CD8-positive, alpha-beta memory T cell (primary cell): ENCODE measurements at places on chromosomes 6 and 20.

GRCh38 chr6:64293298-64293697 lies 657.7 kb downstream of the PHF3 start:
- no peak for DNase-seq

GRCh38 chr6:88587150-88587520 lies 376.3 kb downstream of the RNGTT start:
- DNase-seq, result no peak

GRCh38 chr20:8756410-8756809 lies 312.5 kb upstream of the PLCB4 start:
- DNase-seq, result no peak

DNA sequence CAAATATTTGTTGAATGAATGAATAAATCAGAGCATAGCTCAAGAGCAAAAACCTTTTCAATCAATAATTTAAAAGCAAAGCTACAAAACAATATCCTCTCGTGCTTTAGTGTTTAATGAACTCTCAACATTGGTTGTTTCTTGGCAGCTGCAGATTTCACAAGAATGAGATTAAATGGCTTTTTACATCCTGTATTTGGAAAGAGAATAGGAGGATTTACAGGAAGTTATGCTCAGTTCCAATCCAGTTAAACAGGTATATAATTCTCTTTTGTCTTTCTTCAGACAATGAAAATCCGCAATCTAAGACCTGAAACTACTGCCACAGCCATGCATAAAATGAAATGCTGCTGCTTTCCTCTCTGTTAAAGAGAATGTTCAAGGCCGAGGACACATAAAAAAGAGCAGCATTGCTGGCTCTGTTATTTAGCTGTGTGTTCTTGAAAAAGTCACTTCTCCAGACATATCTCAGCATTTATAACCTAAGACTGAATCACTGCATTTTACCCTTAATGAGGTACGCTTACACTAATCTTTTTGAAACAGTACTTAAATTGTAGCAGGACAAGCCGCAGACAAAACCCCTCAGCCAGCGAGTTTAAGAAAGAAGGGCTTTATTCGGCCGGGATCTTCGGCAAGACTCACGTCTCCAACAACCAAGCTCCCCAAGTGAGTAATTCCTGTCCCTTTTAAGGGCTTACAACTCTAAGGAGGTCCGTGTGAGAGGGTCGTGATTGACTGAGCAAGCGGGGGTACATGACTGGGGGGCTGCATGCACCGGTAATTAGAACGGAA lies 3.6 kb downstream of the C6orf52 start:
- DNase-seq, result no peak

- peak; percentile 32 for DNase-seq
Observed at GRCh38 chr6:127514773-127515227, 4.3 kb downstream of the MTCL3 start.

GRCh38 chr6:49409951-49410542 lies 53.0 kb downstream of the MMUT start:
- peak; percentile 4 for DNase-seq

GRCh38 chr6:6505111-6505510 lies 83.4 kb upstream of the LY86 start:
- no peak for DNase-seq

- peak; percentile 29 for DNase-seq
Observed at GRCh38 chr6:90079560-90080490, 185.6 kb downstream of the GJA10 start.

DNA sequence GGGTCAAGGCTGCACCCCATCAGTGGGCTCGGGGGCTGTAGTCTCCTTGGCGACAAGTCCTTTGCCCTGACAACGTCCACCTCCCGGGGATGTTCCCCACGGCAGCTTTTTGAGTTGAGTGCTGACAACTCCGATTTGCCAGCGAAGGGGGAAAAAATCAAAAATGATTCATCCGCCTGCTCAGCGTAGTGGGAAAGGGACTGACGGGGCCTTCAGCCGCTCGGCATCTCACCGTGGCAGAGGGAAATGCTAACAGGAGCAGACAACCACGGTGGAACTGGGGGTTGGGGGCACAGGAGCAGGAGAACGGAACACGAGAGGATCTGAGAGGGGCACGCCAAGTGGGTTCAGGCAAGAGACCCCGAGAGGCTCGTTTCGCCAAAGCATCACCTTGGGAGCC lies 173.7 kb downstream of the TFAP2C start:
- no peak for DNase-seq

- peak; percentile 90 for DNase-seq
Observed at GRCh38 chr20:63635431-63636141, 8.7 kb upstream of the GMEB2 start.

DNA sequence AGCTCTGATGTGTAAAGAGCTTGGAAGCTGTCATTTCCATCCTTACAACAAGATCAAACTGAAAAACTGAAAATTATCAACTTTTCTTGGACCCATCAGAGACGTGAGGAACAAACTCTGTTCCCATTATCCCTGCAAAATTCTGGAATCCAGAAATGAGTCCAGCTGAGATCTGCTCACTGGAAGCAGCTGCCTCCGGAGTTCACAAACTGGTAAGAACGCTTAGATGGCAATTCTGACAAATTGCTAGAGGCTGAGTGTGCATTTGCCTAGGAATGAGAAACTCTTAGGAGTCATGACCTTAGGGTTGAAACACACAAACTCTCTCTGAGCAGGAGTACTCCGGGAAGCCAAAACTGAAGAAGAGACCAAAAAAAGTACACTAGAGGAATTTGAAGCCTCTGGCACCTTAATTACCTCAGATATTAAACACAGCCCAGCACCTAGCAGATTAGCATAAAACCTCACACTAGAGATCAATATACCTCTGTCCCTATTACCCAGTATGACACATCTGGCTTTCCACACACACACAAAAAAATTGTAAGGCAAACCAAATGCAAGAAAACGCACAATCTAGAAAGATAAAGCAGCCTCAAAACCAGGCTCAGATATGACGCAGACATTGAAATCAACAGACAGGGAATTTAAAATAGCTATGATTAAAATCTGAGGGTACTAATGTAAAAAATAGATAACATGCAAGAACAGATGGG lies 233.5 kb upstream of the SGK1 start:
- DNase-seq, result no peak

GRCh38 chr6:52144196-52145076 lies 41.7 kb upstream of the IL17A start:
- no peak for DNase-seq

DNA sequence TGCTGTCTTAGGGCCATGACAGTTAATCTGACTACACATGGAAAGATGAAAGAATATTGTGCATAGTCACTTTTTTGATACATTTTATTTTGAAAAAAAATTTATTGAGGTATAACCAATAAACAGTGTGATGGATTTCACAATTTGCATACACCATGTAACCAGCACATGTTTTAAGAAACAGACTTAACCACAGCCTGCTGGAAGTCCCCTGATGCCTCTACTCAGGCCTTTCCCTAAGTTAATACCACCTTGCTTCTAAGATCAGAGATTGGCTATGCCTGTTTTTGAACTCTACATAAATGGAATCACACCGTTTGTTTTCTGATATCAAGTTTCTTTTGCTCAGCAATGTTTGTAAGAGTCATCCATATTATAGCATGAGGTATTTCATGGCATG lies 136.3 kb downstream of the CFAP61 start:
- DNase-seq, result no peak

DNA sequence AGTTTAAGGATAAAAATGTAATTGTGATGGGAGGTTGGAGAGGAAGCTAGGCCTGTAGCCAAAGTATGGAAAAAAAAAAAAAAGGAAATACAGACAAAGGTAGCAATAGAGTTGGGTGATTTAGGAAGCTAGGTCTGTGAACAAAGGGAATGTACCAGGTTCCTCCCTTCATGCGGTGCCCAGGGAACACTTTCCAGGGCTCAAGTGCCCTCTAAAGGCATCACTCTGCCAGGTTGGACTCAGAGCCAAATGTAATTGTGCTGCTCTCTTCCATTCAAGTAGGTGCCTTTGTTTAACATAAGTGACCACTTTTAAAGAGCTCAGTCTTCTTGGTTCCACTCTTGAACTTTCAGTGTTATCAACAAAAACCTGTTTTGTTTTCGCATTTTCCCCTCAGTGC lies 159.7 kb upstream of the AHI1 start:
- no peak for DNase-seq

GRCh38 chr6:121319112-121319553 lies 15.1 kb downstream of the TBC1D32 start:
- no peak for DNase-seq

- no peak for DNase-seq
Observed at GRCh38 chr6:145761584-145761983, 26.3 kb upstream of the EPM2A start.

GRCh38 chr6:101706576-101706975 lies 313.1 kb downstream of the GRIK2 start:
- no peak for DNase-seq

- no peak for DNase-seq
Observed at GRCh38 chr6:110951008-110951407, 7.5 kb upstream of the GTF3C6 start.

GRCh38 chr6:163971841-163972838 lies 557.6 kb downstream of the QKI start:
- no peak for DNase-seq

- DNase-seq, result no peak
Observed at GRCh38 chr20:24169256-24169655, 180.7 kb upstream of the GGTLC1 start.

- no peak for DNase-seq
Observed at GRCh38 chr20:20084296-20084752, 32.0 kb downstream of the CFAP61 start.

DNA sequence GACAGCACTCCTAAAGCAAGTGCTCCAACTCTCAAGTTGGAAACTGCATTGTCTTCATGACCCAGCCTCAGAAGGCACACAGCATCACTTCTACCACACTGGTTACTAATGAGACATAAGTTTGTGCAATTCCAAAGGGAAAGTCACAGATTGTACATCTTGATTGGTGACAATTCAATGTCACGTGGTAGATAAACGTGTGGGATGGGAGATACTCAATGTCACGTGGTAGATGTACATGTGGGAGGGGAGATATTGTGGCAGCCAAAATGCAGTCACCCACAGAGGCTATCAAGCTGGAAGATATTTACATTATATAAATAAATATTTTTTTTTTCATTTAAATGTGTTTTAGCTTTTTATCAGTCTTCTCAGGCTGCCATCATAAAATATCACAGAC lies 393.3 kb downstream of the KIF16B start:
- DNase-seq, result no peak

GRCh38 chr6:37514321-37514771 lies 14.7 kb upstream of the CCDC167 start:
- no peak for DNase-seq

GRCh38 chr20:43666376-43667328 lies at the start of gene MYBL2:
MYBL2 (plus strand) TSS chr20:43667114; CDS start chr20:43667284, 170 bp downstream.
- DNase-seq, result peak; percentile 55

DNA sequence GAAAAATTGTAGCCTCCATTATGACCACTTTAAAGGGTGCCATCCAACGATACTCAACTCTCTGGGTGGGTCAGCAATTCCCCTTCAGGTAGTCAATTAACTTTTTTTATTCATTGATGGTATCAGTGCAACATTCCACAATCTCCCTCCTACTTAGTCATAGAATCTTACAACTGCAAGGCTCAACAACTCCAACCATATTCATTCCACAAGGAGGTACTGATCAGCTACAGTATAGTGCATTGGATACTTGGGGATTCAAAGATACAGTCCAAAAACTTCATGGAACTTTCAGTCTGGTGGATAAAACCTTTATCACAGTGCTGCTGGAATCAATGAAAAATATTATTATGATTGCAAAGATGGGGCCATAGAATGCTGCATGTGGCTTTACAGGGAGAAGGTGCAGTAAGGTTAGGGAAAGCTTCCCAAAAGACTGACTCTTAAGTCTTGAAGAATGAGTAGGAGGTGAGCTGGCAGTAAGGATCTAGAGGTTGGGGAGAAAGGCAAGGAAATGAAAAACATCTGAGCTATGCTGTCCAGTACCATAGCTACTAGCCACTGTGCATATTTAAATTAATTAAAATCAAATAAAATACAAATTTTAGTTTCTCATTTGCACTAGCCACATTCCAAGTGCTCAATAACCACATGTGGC lies 314.7 kb upstream of the PRDM1 start:
- DNase-seq, result no peak

GRCh38 chr20:33704197-33704924 lies 15.7 kb downstream of the PXMP4 start:
- DNase-seq, result no peak

DNA sequence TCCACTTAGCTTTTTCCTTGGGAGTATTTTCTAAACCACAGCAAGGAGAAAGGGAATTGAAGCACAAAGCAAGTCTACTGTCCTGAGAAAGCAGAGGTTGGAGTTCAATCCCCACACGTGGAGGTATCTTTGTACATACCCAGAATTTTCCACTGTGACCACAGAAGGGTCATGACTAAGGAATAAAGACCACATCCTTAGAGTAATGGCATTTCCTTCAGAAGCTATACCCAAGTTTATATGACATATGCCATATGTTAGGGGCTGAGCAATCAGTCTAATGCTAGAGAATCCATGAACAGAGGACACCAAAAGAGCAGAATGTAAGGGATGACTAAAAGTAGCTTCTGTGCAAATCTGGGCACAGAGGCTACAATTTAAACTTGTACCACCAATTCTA lies 46.4 kb downstream of the ATG5 start:
- no peak for DNase-seq

GRCh38 chr20:58691773-58692578 lies 624 bp upstream of the NPEPL1 start:
- no peak for DNase-seq

DNA sequence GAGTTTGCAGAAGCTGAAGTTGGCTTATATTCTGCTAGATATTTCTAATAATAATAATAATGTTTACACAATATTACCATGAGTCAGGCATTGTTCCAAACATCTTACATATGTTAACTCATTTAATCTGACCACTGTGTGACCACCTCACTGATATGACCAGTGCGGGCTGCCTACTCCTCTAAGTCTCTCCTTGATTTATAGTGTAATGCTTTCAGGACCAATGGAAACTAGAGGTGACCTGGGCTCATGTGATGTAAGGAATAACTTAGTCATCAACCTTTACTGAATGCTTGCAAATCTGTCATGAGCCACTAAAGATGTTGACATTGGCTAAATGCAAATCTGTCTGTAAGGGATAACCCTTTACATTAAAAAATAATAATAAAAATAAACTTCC lies 51.1 kb upstream of the GPR6 start:
- DNase-seq, result no peak

- DNase-seq, result no peak
Observed at GRCh38 chr6:30156262-30156599, 4.8 kb downstream of the TRIM10 start.

DNA sequence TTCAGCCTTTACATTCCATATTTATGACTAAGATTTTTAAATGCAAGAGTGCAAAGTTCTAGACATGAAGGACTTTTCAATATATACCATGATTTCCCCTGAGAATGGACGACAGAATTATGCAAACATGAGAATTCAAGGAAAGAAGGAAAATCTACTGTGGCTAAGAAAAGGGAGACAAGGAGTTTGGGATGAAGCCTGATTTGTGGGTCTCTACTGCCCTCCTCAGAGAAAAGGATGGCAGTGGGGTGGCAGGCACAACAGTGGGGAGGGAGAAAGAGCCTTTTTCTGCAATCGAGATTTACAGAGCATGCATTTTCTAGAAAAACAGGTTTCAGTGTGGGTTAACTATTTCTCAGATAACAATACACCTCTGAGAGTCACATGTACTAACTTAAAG lies 466.9 kb upstream of the NRSN1 start:
- DNase-seq, result no peak
